Natural killer cell treated with Interleukin-12 subunit alpha and Interleukin-12 subunit beta and Interleukin-15 and Interleukin-18, amount 100 ng/mL, for 72 hours (primary cell): ENCODE measurements at places on chromosomes 4 and X. TPM values are rescaled to one million over a fixed set of nuclear protein-coding genes. Genes with fewer than 3 reads are reported as not detected.

GRCh38 chr4:153799694-153800074, 10.8 kb upstream of the SFRP2 start:
- H3K4me3 ChIP-seq: no peak overlapping the region
- no peaks in the 10 kb centered on the region for H3K36me3 ChIP-seq
- no peak for DNase-seq
- H3K27me3 ChIP-seq: peaks cover 43% of the 10 kb centered on the region
- no peak overlapping the region for H3K27ac ChIP-seq
- no peaks in the 10 kb centered on the region for H3K4me1 ChIP-seq

DNA sequence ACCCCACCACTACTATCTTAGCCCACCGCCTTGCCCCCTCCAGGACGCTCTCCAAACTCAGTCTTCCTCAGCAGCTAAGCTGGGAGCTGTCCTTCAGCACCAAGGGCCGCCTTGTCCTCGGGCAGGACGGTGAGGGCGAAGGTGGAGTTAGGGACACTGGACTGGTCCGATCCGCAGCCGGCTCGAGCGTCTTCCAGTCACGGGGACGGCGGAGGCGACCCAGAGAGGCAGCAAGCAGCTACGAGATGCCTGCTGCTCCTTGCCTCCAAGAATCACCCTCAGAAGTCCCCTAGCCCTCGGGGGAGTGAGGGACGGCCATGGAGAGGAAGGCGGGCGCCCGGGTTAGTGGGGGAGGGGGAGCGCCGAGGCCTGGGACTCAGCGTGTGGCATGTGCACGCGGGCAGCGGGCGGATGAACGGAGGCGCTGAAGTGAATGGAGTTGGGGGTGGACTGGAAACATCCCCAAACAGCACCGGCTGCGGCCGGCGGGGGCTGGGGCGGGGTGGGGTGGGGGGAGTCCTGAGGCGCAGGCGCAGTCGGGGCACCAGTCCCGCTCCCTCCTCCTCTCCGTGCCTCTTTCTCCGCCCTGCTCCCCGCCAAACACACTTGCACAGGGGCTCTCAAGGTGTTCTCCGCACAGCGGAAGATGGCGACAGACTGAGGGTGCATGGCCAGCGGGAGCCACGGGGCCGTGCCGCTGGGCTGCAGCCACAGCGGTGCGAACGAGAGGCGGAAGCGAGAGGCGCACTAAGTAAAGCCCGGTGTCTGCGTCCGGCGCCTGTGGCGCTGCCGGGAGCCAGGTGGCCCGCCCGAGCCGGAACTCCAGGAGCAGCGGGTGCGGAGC, at the start of gene NALF2:
TSS of gene NALF2 (plus strand) at position 545 of the 844 bp plus-strand sequence. CDS start 957 bp downstream, outside the sequence.
- no peak for DNase-seq
- no peak within 1 kb of the TSS for H3K27ac ChIP-seq
- H3K36me3 ChIP-seq: no peaks in the 10 kb centered on the region

DNA sequence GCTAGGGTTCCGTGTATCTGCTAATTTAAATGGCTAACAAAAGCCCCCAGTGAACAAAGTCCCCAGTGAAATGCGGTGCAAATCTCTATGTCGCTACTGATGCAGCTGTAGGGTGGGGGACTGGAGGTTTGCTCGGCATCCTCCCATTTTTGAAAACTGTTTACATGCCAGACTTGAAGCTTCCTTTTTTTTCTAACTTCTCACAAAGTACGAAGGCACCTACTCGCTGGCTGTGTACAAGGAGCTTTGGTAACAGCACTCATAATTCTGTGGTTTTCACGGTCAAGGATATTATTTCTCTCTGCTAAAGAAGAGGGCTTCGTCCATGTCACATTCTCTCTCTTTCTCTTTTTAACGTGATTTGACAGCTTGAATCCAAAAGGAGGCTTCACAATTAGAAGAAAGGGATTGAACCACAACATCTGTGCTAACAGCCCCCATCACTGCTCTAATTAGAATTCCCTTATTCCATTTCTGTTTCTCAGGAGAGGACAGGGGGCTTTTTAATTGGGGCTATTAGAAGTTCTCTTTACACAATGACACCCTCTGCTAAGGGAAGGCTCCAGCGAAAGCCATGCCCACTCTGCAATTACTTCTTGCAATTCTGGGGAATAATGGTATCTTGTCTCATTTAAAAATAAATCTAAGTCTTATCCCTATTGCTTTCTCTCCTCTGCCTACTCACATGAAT, 46.7 kb downstream of the TMEM156 start:
- H3K4me1 ChIP-seq: peaks cover 8% of the 10 kb centered on the region
- H3K27me3 ChIP-seq: no peaks in the 10 kb centered on the region
- peaks cover 8% of the 10 kb centered on the region for H3K36me3 ChIP-seq
- no peak overlapping the region for H3K4me3 ChIP-seq
- no peak for DNase-seq

CABS1 gene
- not detected for total RNA-seq

GRCh38 chrX:81241753-81242152, 39.9 kb downstream of the SH3BGRL start:
- no peak overlapping the region for H3K4me3 ChIP-seq
- peaks cover 6% of the 10 kb centered on the region for H3K4me1 ChIP-seq
- no peaks in the 10 kb centered on the region for H3K27me3 ChIP-seq
- peaks cover 23% of the 10 kb centered on the region for H3K36me3 ChIP-seq
- no peak overlapping the region for H3K27ac ChIP-seq

- no peak for DNase-seq
- no peaks in the 10 kb centered on the region for H3K36me3 ChIP-seq
- no peaks in the 10 kb centered on the region for H3K27me3 ChIP-seq
- peak overlapping the region; percentile 91 for H3K4me3 ChIP-seq
- peak overlapping the region; percentile 95 for H3K27ac ChIP-seq
These were observed 402 bp upstream of the UPRT start for GRCh38 chrX:75273483-75273882.

GRCh38 chr4:80202190-80202711, 4.9 kb downstream of the PRDM8 start:
- peak; percentile 84 for DNase-seq
- H3K4me3 ChIP-seq: peak overlapping the region; percentile 86
- peak overlapping the region; percentile 47 for H3K27ac ChIP-seq
- peaks cover 14% of the 10 kb centered on the region for H3K27me3 ChIP-seq

BEX2 gene
- 2.3 TPM for total RNA-seq

F8A2 gene
- not detected for total RNA-seq

CAPN6 gene
- total RNA-seq: not detected

STATH gene
- not detected for total RNA-seq

- no peak overlapping the region for H3K4me3 ChIP-seq
- no peaks in the 10 kb centered on the region for H3K27me3 ChIP-seq
- H3K27ac ChIP-seq: no peak overlapping the region
- H3K36me3 ChIP-seq: peaks cover 1% of the 10 kb centered on the region
- DNase-seq: no peak
These were observed 1124.1 kb downstream of the ADGRL3 start for GRCh38 chr4:62324215-62324614.

DNA sequence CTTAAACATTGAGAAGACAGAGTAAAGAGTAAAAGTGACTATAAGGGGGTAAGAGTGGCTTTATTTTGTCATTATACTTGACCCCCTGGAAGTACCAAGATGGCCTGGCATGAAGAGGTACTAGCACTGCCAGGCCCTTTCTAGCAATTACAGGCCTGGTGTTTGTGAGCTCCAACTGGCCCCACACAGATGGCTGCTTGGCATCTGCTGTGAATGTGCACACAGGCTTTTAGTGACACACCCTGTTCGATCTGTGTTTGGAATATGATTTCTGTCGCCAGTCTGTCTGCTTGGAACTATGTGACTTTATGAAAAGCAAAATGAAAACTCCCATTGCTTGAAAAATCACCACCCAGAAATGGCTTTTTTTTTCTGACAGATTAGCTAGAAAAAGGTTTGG, 123.3 kb downstream of the CLCN4 start:
- H3K27ac ChIP-seq: no peak overlapping the region
- peaks cover 5% of the 10 kb centered on the region for H3K27me3 ChIP-seq
- no peak overlapping the region for H3K4me3 ChIP-seq
- H3K36me3 ChIP-seq: no peaks in the 10 kb centered on the region
- DNase-seq: no peak

FGF5 gene
- not detected for total RNA-seq

WNK3 gene
- total RNA-seq: 0.26 TPM

DNA sequence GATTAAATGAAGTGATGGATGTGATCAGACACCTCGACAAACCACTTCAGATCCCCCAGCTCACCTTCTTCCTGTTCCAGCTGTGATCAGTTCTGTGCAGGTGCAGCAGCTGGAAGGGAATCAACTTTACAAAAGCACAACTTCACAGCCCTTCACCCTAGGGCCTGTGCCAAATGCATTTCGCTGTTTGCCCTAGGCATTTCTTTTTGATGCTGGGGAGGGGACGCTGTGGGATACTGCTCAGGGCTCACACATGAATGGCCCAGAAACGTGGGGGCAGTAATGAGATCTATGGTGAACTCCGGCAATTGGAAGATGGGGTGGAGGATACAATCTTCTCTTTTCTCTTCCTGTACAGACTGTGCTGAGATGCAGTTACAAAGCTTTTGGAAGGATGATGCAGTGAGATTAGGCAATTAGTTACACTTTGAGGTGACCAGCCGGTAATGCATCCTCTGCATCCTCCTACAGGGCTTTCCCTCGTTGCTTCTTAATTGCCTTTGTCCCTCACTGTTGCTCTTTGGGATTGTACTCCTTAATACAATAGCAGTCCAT, 215.1 kb upstream of the PITX2 start:
- DNase-seq: peak; percentile 8
- H3K27ac ChIP-seq: no peak overlapping the region
- no peaks in the 10 kb centered on the region for H3K27me3 ChIP-seq
- no peak overlapping the region for H3K4me3 ChIP-seq
- no peaks in the 10 kb centered on the region for H3K36me3 ChIP-seq

- no peak overlapping the region for H3K27ac ChIP-seq
- H3K27me3 ChIP-seq: no peaks in the 10 kb centered on the region
- peaks cover 18% of the 10 kb centered on the region for H3K36me3 ChIP-seq
- H3K4me3 ChIP-seq: no peak overlapping the region
- DNase-seq: no peak
- peaks cover 17% of the 10 kb centered on the region for H3K4me1 ChIP-seq
These were observed 12.9 kb downstream of the DCTD start for GRCh38 chr4:182904211-182904761.

TMSB15C gene
- total RNA-seq: 5.0 TPM

DNA sequence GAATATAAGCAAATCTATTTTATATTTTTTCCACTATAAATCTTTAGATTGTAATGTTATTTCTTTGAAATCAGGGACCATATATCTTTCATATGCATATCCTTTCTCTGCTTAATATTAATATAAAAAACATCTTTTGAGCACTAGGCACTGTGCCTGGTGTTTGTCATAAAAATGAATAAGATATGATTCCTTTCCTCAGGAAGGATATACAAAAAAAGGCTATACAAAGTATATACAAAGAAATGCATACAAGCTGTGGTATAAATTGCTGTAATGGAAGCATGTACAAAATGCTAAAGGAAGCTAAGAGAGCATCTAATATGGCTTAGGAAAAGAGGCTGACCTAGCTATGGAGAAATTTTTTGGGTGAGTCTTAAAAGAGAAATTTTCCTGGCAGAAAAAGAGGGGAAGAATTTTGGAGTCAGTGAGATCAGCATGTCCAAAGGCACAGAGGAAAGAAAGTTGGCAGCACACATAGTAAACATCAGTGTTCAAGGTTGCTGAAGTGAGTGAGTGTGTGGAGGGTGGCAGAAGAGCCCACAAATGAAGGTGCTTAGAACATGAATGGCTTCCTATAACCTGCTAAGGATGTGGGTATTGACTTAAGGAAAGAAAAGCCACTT, 500.0 kb downstream of the SPRY1 start:
- H3K27me3 ChIP-seq: peaks cover 7% of the 10 kb centered on the region
- DNase-seq: no peak
- H3K4me1 ChIP-seq: no peaks in the 10 kb centered on the region
- no peaks in the 10 kb centered on the region for H3K36me3 ChIP-seq
- H3K4me3 ChIP-seq: no peak overlapping the region

ADAMTS3 gene
- total RNA-seq: not detected

PNPLA4 gene
- 9.4 TPM for total RNA-seq

- H3K4me3 ChIP-seq: no peak overlapping the region
- no peaks in the 10 kb centered on the region for H3K4me1 ChIP-seq
- no peaks in the 10 kb centered on the region for H3K36me3 ChIP-seq
- H3K27me3 ChIP-seq: peaks cover 14% of the 10 kb centered on the region
These were observed 8.7 kb upstream of the PPP3CA start for GRCh38 chr4:101355767-101356702.

- no peak for DNase-seq
- H3K4me1 ChIP-seq: peaks cover 43% of the 10 kb centered on the region
- no peaks in the 10 kb centered on the region for H3K27me3 ChIP-seq
- H3K36me3 ChIP-seq: peaks cover 4% of the 10 kb centered on the region
- peak overlapping the region; percentile 96 for H3K27ac ChIP-seq
- H3K4me3 ChIP-seq: peak overlapping the region; percentile 68
These were observed 19.9 kb upstream of the ENPP6 start for GRCh38 chr4:184237612-184238011.

DNA sequence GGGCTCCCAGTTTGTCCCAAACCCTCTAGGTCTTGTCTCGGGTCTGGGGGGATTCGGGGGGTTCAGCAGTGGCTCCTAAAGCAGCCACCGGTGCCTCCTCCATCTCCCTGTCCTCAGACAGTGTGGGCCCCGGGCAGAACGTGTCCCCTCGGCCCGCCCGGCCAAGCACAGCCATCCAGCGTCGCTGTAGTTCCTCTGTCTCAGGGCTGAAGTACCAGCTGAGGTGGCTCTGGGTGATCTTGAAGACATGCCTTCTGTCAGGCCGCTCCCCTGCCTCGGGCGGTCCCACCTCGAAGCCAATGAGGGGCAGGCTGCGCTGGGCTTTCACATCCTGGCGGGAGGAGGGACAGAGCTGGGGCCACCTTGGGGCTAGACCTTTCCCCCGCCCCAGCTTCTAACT, 5.9 kb downstream of the TSR2 start:
- H3K4me1 ChIP-seq: peaks cover 10% of the 10 kb centered on the region
- DNase-seq: no peak
- no peaks in the 10 kb centered on the region for H3K27me3 ChIP-seq
- no peak overlapping the region for H3K27ac ChIP-seq

GRCh38 chrX:30627818-30628652, 25.2 kb upstream of the GK start:
- no peaks in the 10 kb centered on the region for H3K27me3 ChIP-seq
- peaks cover 4% of the 10 kb centered on the region for H3K4me1 ChIP-seq
- H3K27ac ChIP-seq: no peak overlapping the region
- H3K36me3 ChIP-seq: peaks cover 4% of the 10 kb centered on the region

GRCh38 chr4:144353292-144353691, 212.8 kb upstream of the GYPA start:
- no peak overlapping the region for H3K4me3 ChIP-seq
- H3K4me1 ChIP-seq: peaks cover 8% of the 10 kb centered on the region
- no peak overlapping the region for H3K27ac ChIP-seq
- DNase-seq: no peak
- peaks cover 11% of the 10 kb centered on the region for H3K27me3 ChIP-seq
